Heart right ventricle (tissue), 16 donors: ENCODE measurements at places on chromosomes 12 and 14. TPM values are rescaled to one million over a fixed set of nuclear protein-coding genes. Genes with fewer than 3 reads are reported as not detected.

DNA sequence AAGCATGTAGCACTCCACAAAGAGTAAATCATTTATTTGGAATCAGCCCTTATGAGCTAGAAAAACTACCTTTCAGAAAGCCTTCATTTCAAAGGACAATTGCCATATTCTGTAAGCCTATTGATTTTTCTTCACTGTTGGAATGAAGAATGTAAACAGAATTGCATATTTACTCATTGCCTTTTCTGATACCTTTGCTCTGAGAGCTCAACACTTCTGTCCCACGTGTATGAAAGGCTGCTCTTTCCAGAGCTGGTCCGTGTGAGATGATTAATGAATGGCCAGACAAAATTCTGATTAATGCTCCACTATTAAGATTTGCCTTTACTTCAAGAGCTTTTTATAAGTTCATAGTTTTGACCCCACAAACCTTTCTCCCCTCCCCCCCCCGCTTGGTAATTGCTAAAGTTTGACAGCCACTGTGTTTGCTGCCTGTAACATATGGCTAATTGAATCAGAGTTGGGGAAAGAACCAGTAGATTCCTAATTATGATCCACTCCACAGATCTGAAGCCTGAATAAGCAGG, 63.0 kb upstream of the PLEKHA5 start:
- no peak overlapping the region for H3K4me3 ChIP-seq
- no peak for DNase-seq
- H3K4me1 ChIP-seq: no peaks in the 10 kb centered on the region
- no peaks in the 10 kb centered on the region for H3K36me3 ChIP-seq
- no peak overlapping the region for H3K27ac ChIP-seq

GRCh38 chr12:67651132-67651695, 2.7 kb downstream of the DYRK2 start:
- no peak overlapping the region for H3K27ac ChIP-seq
- H3K4me3 ChIP-seq: peak overlapping the region; percentile 95
- H3K27me3 ChIP-seq: no peaks in the 10 kb centered on the region
- H3K36me3 ChIP-seq: no peaks in the 10 kb centered on the region

GRCh38 chr12:111685322-111685810, 390 bp downstream of the BRAP start:
- peaks cover 28% of the 10 kb centered on the region for H3K36me3 ChIP-seq
- H3K27ac ChIP-seq: peak overlapping the region; percentile 94
- no peak for DNase-seq
- H3K27me3 ChIP-seq: no peaks in the 10 kb centered on the region

GRCh38 chr12:10140001-10140400, 10.0 kb upstream of the CLEC7A start:
- no peaks in the 10 kb centered on the region for H3K27me3 ChIP-seq
- H3K27ac ChIP-seq: no peak overlapping the region
- DNase-seq: peak; percentile 43
- no peak overlapping the region for H3K4me3 ChIP-seq

DNA sequence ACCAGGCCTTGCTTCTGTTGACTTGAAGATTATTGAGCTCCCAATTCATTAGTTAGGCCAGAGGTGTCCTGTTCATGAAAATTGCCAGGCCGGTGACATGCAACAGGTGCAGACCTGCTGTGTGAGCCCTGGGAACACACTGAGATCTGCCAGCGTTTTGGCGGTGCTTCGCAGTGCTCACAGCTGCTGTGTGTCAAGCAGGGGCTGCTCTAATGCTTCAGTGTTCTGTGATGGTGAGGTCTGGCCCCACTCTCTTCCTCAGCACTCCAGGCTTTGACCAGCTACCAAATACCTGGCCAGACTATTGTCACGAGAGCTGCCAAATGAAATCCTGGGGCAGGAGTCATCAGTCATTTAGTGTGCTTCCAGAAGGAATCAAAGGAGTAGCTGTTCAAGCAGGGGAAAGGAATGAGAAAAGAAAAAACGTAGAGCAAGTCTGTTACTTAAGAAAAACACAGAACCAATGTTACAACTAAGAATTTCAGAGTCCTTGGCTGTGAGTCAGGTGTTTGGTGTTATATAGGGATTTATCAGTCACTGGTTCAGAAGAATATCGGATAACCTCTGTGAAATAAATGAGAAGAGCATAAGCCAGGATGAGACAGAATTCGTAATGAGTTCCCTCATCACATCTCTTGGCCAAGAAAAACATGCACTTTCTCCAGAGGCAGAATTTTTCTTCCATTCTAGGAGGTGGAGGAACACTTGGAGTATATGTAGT, 150.8 kb downstream of the FBXL14 start:
- peak overlapping the region; percentile 5 for H3K4me3 ChIP-seq
- H3K27ac ChIP-seq: peak overlapping the region; percentile 16
- H3K36me3 ChIP-seq: peaks cover 17% of the 10 kb centered on the region
- H3K27me3 ChIP-seq: no peaks in the 10 kb centered on the region

- H3K27ac ChIP-seq: no peak overlapping the region
- H3K27me3 ChIP-seq: no peaks in the 10 kb centered on the region
- no peak overlapping the region for H3K4me3 ChIP-seq
- H3K4me1 ChIP-seq: peaks cover 24% of the 10 kb centered on the region
- DNase-seq: no peak
- H3K36me3 ChIP-seq: no peaks in the 10 kb centered on the region
These were observed 165.0 kb downstream of the RGS6 start for GRCh38 chr14:72097173-72097783.

DNA sequence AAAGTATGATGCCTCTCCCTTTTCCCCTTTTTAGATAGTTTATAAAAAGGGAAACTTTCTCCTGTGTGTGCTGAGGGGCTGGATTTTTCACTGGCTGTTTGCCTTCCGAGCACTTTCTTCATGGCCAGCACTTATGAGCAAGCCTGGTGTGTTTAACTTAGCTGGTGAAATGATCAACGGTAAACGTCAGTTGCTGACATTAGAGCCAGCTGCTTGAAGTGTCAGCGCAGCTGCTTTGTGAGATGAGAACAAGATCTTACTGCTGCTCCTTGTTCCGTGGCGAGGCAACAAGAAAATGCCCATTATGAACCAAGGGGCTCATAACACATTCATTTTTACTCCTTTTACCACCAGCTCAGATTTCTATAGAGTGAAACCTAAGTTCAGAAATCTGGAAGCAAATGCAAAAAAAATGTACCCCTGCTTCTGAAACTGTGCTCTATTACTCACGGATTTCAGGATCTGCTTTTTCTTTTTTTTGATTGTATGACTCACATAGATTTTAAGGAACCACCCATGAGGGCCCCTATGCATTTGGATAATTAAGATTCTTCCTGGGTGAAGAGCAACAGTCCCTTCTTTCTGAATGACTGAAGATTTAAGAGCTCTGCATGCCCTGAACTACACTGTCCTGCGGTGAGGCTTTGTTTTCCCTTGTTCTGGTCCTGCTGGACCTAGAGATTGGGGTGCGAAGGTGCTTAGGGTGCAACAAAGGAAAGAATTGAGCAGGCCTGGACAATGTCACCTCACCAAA, 74.3 kb upstream of the CPM start:
- no peaks in the 10 kb centered on the region for H3K36me3 ChIP-seq
- no peaks in the 10 kb centered on the region for H3K27me3 ChIP-seq
- no peak for DNase-seq
- H3K27ac ChIP-seq: no peak overlapping the region
- H3K4me3 ChIP-seq: no peak overlapping the region

- H3K4me1 ChIP-seq: no peaks in the 10 kb centered on the region
- H3K27me3 ChIP-seq: no peaks in the 10 kb centered on the region
- peak; percentile 74 for DNase-seq
These were observed 789 bp upstream of the VWF start for GRCh38 chr12:6125310-6125608.

GRCh38 chr12:25372002-25372401, 121.3 kb upstream of the KRAS start:
- H3K4me3 ChIP-seq: no peak overlapping the region
- DNase-seq: no peak
- no peaks in the 10 kb centered on the region for H3K36me3 ChIP-seq
- no peak overlapping the region for H3K27ac ChIP-seq

DNA sequence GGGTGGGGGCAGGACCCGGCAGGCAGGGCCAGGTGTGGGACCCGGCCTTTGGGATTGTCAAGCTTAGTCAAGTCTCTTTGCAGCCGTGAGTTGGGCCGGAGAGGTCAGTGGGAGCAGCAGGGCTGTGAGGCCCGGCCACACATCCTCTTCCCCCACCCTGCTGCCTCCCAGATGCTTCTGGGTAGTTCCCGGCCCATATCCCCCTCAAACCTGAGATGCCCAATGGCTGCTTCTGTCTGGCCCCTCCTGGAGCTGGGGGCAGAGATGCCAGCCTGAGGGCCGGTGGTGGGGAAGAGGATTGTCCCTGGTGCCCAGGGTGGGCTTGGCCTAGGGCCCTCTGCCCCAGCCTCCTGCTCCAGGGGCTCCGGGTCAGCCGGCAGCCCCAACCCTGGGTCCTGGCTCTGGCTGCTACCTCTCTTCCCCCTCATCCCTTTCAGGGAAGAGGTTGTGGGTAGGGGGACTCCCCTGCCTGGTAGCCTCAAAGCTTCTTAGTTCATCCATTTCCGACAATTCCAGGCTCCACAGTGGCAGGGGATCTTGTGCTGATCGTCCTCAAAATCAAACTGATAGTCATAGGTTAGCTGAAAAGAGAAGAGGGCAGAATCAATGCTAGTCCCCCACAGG, 2.8 kb upstream of the PRKAG1 start:
- DNase-seq: no peak
- peaks cover 28% of the 10 kb centered on the region for H3K4me1 ChIP-seq
- H3K27me3 ChIP-seq: no peaks in the 10 kb centered on the region
- no peak overlapping the region for H3K27ac ChIP-seq

DNA sequence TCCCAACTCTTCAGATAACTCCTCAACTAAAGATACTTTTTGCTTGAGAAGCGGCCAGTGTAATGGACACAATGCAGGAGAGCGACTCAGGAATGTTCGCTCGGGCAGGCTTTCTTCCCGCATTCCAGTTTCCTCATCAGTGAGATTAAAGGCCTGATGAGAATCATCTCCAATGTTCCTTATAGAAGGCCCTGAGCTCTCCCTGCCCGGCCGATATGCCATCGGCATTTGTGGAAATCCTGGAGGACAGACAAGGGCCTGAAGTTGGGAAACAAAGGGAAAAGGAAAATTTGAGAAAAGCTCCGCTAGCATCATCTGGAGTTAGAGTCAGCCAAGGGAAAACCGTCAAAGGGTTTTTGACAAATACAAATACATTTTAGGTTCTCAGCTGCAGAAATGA, 38.0 kb upstream of the FOXN3 start:
- H3K4me3 ChIP-seq: no peak overlapping the region
- no peak for DNase-seq
- H3K4me1 ChIP-seq: peaks cover 28% of the 10 kb centered on the region
- no peak overlapping the region for H3K27ac ChIP-seq
- no peaks in the 10 kb centered on the region for H3K27me3 ChIP-seq

- no peak overlapping the region for H3K27ac ChIP-seq
- H3K4me3 ChIP-seq: no peak overlapping the region
- no peaks in the 10 kb centered on the region for H3K36me3 ChIP-seq
- DNase-seq: no peak
- no peaks in the 10 kb centered on the region for H3K4me1 ChIP-seq
- H3K27me3 ChIP-seq: no peaks in the 10 kb centered on the region
These were observed 21.9 kb downstream of the CEP128 start for GRCh38 chr14:80919622-80920021.

DNA sequence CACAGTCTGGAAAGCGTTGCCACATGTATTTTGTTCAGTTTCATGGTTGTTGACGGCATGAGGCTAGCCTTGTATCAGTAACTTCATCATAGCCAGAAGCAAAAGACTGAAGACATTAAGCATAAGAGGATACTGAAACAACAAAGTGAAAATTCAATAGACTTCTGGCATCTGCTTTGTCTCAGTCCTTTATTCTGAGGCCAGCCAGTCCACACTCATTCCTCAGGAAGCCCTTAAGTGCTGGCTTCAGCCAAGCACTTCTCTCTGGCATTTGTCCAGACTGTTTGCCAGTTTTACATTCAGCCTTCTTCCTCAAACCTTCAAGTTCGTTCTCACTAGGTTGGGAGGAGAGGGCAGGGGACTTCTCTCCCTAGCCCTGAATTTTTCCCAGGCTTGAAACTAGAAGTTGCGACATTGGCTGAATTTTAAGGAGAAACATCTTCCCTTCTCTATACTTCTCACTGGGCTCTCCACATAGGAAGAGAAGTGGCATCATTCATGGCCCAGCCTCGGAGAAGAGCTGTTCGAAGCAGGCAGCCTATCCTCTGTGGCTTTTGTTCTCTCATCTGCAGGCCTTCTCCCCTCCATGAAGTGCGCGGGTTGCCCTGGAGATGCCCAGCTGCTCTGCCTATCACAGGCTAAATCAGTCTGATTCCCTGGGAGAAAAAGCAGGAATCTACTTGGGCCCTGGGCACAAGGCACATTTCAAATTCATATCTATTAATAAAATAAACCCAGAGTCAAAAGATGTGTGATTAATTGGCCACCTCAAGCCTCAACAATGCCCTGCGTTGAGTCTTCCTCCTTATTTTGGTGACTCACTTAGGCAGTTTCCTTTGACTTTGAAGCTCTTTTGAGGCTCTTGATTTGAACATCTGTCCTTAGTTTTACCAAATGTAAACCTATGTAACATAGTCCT, 130.9 kb upstream of the PLEKHA5 start:
- no peak overlapping the region for H3K27ac ChIP-seq
- no peaks in the 10 kb centered on the region for H3K36me3 ChIP-seq
- no peak for DNase-seq
- H3K27me3 ChIP-seq: no peaks in the 10 kb centered on the region
- H3K4me3 ChIP-seq: no peak overlapping the region
- no peaks in the 10 kb centered on the region for H3K4me1 ChIP-seq

GRCh38 chr14:100438678-100439592, 115.8 kb downstream of the SLC25A47 start:
- H3K36me3 ChIP-seq: no peaks in the 10 kb centered on the region
- H3K4me1 ChIP-seq: peaks cover 6% of the 10 kb centered on the region
- no peak for DNase-seq
- H3K4me3 ChIP-seq: no peak overlapping the region
- no peaks in the 10 kb centered on the region for H3K27me3 ChIP-seq
- H3K27ac ChIP-seq: no peak overlapping the region

DNA sequence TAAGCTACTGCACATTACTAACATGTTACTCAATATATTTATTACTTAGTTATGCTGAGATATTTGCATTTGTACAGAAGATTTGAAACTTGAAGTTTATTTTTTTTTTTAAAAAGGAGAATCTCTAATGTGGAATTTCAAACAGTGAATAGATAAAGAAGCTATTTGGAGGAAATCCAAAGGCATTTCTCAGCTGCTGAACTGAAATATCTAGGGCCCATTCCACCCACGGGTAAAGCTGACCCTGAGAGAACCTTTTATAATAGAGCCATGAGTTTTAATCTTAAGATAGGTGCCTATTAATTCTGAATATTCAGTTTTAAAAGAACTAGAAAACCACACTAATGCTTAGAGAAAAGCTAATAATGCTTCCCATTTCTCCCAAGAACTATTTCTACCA, 225.4 kb upstream of the CAND1 start:
- no peak overlapping the region for H3K27ac ChIP-seq
- no peak for DNase-seq
- no peak overlapping the region for H3K4me3 ChIP-seq
- no peaks in the 10 kb centered on the region for H3K36me3 ChIP-seq

- no peaks in the 10 kb centered on the region for H3K36me3 ChIP-seq
- peaks cover 23% of the 10 kb centered on the region for H3K4me1 ChIP-seq
- no peak overlapping the region for H3K4me3 ChIP-seq
- H3K27ac ChIP-seq: no peak overlapping the region
- no peak for DNase-seq
These were observed 92.0 kb downstream of the FBXL14 start for GRCh38 chr12:1502379-1502720.

Gene CLEC6A
- total RNA-seq: not detected

Gene PSMC1
- 135 TPM for total RNA-seq

Gene KCNJ8
- total RNA-seq: 56.5 TPM

Gene GPATCH2L
- total RNA-seq: 20.1 TPM

Gene VRTN
- not detected for total RNA-seq

Gene RTL1
- not detected for total RNA-seq

Gene KRT84
- not detected for total RNA-seq

Gene GPR137C
- 0.69 TPM for total RNA-seq

Gene MYF6
- total RNA-seq: not detected
